ENCODE measurements at places on chromosomes 7 and 10.

- no peak for DNase-seq
These were observed 8.2 kb downstream of the FOXP2 start for GRCh38 chr7:114422507-114423501.

GRCh38 chr10:24883176-24883575 is 69.2 kb downstream of the PRTFDC1 start:
- DNase-seq = no peak

- DNase-seq = no peak
These were observed 651.1 kb downstream of the SORCS1 start for GRCh38 chr10:106513352-106513771.

DNA sequence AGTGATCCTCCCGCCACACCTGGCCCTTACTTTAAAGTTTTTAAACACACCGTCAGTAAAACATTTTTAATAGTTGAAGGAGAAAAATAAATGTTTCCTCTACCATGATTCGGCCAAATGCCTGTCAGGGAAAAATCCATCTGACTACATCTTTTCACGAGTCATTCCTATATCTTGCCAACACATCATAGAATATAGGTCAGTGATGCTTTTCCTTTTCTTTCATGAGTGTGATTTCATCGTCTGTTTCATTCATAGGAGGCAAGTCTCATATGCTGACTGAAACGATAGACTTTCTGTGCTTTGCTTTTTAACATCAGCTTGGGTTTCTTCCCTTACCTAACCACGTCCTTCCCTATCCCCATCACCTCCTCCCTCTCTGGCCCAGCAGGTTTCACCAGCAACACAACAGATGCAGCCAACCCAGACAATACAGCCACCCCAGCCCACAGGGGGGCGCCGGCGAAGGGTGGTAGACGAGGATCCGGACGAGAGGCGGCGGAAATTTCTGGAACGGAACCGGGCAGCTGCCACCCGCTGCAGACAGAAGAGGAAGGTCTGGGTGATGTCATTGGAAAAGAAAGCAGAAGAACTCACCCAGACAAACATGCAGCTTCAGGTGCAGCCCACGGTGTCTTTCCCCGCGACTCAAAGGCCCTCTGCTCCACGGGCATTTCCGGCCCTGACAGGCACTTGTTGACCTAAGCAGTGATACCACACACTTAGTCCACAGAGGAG is 149.2 kb downstream of the TRIL start:
- no peak for DNase-seq

GRCh38 chr7:117069379-117069778 is 116.1 kb downstream of the ST7 start:
- no peak for DNase-seq

DNA sequence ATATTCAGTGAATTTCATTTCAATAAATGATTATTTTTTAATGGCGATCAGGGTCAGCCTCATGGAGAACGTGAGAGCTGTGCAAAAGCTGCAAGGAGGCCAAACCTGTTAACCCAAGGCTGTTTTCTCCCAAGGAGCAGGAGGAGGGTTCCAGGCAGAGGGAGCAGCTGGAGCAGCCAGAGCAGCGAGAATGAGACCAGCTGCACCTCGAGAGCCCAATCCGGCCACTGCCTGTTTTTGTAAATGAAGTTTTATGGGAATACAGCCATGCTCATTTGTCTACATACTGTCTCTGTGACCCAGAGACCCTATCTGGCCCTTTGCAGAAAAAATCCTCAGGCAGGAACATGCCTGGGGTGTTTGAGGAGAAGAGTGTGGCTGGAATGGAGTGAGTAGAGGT is 104.9 kb downstream of the GRK5 start:
- no peak for DNase-seq
